Stimulated activated CD4-positive, alpha-beta T cell treated with anti-CD3 and anti-CD28 coated beads, TNF-alpha, amount 100 ng/mL, for 1 hour (primary cell): ENCODE measurements at places on chromosomes 1 and 21.

GRCh38 chr1:187267827-187268226 is 439.1 kb downstream of the PLA2G4A start:
- no peak for DNase-seq

DNA sequence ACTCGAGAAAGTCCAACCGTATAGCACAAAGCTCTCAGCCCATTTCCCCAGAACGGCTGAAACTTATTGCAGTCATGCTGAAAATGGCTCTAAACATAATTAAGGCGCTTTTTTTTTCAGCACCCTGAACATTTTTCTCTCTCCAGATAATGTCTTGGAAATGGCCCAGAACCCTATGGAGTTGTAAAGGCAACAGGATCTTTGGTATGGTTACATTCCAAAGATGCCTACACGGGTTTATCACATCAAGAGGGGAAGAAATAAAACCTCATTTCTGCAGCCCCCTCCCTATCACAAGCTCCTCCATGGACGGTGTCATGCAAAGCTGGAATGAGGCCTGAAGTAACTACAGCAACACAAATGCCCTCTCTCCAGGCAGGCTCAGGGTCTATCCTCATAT is 126.4 kb upstream of the GALNT2 start:
- no peak for DNase-seq

DNA sequence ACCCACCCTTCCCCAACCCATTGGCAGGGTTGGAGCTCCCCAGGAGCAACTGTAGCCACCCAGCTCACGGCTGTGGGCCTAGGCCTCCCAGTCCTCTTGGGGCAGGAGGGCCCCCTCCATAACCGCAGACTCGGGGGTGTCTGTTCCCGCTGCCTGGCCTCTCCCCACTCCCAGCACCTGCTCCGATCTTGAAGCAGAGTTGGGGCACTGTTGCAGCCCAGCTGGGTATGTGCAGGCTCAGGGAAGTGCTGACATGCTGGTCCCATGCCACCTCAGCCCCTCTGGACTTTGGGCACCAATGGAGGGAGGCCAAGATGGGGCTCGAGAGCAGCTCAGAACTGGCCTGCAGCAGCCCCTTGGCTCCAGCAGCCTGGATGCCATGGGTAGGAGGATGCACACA is 54.8 kb upstream of the KRTAP11-1 start:
- no peak for DNase-seq

DNA sequence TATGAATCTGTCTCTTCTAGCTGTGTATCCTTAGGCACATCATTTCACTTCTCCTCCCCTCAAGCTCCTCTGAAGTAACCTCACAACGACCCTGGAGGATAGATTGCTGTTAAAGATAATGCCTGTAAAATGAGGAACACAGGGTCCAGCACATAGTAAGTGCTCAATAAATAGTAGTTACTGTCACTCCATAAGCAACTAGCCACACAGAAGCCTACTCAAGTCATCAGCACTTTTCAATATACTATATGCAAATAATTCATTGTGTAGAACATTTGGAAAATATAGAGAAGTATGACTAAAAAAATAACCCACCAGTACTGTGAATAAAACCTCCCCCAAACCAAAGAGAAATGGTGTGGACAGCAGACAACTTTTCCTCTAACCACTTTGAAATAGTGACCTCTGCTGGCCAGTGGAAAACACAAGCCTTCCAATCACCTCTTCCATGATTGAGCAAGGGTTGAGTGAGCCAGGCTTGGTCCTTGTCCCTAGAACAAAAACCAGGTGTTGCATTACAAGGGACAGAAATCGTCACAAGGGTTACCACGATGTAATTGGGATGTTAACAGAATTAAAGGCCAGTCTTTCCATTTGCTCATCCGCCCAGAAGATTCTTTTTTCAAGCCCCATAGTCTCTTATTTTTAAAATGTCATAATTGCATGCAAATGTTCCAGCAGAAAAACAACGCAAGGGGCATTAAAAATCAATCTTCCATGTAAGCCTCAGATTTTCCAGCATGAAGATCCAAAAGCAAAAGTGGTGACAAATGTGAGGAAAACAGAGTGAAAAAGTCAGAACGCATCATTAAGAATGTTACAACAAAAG is 15.7 kb upstream of the GLIS1 start:
- no peak for DNase-seq

DNA sequence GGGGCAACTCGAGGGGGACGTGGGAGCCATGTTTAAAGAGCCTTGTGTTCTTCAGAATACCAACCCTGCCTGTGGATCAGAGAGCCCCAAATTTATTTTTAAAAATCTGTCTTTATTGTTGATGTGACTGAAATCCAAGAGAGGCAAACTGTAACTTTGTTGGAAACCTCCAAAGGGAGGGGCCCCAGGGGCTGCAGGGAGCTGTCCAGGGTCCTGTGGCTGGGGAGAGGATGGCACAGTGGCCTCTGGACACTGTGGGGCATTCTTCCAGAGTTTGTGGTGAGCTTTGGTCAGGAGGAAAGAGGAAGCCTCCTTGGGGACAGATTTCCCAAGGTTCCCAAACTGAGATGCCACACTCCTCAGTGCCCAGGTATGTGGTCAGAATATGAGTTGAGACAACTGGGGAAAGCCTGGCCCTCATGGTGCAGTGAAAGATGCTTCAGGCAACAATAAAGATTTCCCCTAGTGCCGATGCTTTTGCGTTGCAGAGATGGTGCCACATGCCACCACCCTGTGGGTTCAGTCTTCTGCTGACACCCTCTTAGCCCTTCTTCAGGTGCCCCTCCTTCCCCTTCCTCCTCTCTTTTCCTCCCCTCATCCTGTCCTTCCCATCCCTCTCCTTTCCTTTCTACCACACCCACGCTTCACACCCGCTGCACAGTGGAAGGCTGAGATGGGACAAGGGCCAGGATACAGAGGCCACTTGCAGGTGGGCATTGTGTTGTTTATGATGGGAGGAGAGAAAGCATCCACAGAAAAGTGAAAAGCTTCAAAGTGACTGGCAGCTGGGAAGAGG is 122.1 kb downstream of the UCK2 start:
- no peak for DNase-seq

DNA sequence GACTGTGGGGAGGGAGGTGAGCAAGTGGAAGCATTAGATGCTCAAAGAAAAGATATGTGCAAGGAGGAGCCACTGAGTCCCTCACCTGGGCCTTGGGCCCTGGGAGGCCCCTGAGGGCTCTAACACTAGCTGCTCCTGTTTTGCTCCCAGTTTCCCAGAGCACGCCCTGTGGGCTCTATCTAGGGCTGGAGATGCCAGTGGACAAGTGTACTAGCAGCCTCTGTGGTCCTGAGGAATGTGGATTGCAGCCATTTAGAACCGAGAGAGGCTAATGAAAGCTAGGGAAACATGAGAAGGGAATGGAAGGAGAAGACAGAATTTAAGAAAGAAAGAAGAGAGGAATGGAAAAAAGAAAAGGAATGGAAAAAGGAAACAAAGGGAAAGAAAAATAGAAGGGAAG is 10.0 kb upstream of the TBX15 start:
- DNase-seq = no peak

GRCh38 chr21:37060296-37060695 is 12.6 kb downstream of the PIGP start:
- DNase-seq = no peak
